Mammary epithelial cell (primary cell): ENCODE measurements at places on chromosomes 2 and 18. TPM values are rescaled to one million over a fixed set of nuclear protein-coding genes. Genes with fewer than 3 reads are reported as not detected.

The RNF152 gene
- 51.3 TPM for total RNA-seq

The DIPK1C gene
- total RNA-seq: not detected in 2 replicates

The ALPP gene
- total RNA-seq: not detected in 2 replicates

DNA sequence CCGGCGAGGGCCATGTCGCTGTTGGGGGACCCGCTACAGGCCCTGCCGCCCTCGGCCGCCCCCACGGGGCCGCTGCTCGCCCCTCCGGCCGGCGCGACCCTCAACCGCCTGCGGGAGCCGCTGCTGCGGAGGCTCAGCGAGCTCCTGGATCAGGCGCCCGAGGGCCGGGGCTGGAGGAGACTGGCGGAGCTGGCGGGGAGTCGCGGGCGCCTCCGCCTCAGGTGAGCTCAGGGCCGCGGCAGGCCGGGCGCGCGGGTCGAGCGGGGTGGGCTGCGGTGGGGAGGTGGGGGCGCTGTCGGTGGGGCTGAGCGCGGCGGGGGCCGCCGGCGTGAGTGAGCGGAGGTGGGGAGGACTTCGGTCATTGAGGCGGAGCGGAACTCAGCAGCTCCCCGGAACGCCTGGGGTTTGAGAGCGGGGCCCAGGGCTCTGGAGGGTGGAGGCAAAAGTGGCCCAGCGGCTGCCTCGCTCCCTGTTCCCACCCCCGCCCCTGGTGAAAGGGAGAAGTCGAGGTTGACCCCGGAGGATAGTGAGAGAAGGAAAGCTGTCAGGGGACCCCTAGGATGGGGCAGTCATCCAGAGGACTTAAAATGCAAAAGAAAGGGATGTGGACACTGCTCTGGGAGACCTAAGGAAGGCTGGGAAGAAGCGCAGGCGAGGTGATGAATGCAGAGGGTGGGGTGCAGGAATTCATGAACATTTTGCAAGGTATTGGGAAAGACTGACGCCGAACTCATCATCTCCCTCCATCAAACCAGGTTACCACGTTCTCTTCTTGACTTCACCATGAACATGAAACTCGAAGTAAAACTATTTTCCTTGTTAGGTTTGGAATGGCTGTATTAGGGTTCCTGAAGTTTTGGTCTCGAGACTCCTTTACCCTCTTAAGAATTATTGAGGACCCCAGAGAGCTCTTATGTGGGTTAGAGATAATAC is 633 bp downstream of the MALT1 start:
- DNase-seq: peak; percentile 69

GRCh38 chr2:20103530-20103929 is 52.1 kb upstream of the LAPTM4A start:
- peak; percentile 59 for DNase-seq

GRCh38 chr2:134611316-134611715 is 107.5 kb downstream of the TMEM163 start:
- no peak for DNase-seq

GRCh38 chr2:64819361-64819760 is 165.6 kb upstream of the SERTAD2 start:
- no peak for DNase-seq

DNA sequence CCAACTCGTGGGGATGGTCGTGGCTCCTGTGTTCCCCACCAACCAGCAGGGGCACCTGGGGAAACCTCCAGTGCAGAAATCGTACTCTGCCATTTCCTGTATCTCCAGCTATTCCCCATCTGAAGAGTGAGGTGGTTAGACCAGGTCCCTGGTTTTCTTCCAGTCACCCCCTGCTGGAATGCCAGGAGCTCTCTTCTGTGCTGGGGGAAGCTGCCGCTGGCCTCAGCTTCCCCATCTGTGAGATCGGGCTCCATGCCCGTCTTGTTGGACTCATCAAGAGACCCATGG is 119.7 kb downstream of the INHBB start:
- DNase-seq: no peak

- DNase-seq: no peak
These were observed 70.9 kb downstream of the NFATC1 start for GRCh38 chr18:79466591-79466990.

DNA sequence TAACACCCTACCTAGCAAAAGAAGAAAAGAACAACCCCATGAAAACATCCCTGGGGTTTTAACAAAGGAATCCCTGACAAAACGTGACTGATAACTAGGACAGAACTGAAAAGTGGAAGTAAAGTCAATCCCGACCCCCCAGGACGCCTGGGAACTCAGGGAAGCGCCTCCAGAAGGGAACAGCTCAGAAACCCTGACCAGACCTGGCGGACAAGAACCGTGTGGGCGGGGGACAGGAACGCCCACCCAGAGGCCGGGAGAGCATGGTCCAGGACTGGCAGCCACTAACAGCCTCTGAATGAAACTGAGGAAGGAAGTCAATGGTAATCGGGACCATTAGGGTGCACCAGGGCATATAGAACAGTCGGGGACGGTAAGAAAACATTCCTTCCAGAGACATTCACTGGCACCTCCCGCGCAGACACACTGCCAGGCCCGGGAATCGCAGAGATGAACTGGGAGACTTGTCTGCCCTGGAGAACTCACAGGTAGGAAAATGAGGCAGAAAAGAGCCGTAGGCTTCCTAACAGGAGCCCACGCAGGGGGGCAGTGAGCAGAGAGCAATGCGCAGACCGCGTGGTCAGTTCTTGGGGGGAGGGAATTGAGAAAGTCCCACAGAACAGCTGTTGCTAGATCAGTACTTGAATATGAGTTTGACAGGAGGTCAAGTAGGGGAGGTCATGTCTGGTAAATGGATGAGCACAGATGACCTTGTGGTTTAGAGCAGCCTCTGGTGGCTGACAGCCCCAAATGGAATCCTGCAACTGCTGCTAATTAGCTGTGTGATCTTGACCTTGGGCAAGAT is 1.3 kb upstream of the TBC1D8 start:
- peak; percentile 46 for DNase-seq

GRCh38 chr2:46148369-46148736 is 148.9 kb upstream of the EPAS1 start:
- no peak for DNase-seq

DNA sequence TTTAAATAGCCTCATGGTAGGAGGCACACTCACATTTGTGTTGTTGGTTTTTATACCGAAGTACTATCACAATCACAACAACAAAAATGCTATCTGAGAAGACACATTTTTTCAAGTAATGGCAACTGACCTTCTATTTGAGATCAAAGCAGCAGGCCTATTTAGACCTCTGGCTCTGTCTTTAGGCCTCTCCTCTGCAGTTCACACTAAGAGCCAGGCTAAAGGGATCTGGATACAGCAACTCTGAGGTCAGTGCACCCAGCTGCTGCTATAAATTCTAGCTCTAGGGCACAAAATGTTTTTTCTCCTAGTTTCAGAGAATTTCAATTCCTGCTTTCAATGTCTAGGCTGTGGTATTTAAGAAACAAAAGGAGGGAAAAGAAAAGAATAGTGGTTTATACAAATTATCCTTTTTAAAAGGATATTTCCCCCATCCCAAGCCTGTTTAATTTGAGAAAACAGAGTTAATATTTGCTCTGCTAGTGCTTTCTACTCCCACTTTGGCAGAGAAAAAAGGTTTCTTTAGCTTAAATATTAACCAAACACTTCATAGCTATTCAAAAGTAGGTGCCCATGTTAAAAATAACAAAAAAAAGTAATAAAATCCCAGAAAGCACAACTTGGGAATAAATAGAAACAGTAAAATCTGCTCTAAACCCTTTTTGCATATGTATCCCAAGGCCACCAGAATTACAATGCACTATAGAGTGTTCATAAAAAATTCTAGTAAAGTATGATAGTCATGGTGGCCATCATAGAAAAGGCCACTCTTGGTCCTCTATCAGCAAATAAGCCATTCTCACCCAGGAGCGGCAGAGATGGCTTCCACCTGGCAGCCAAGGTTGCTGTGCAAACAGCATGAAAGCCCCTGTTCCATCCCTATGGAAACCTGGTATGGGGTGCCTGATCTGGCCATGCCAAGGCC is 293.6 kb upstream of the SESTD1 start:
- no peak for DNase-seq
